ENCODE measurements at places on chromosomes 1 and 21. TPM values are rescaled to one million over a fixed set of nuclear protein-coding genes. Genes with fewer than 3 reads are reported as not detected.

GRCh38 chr1:212712451-212713303 lies 13.0 kb upstream of the BATF3 start:
- H3K27me3 ChIP-seq, result no peaks in the 10 kb centered on the region
- H3K4me3 ChIP-seq, result no peak overlapping the region
- no peaks in the 10 kb centered on the region for H3K36me3 ChIP-seq
- H3K4me1 ChIP-seq, result no peaks in the 10 kb centered on the region
- no peak for DNase-seq

DNA sequence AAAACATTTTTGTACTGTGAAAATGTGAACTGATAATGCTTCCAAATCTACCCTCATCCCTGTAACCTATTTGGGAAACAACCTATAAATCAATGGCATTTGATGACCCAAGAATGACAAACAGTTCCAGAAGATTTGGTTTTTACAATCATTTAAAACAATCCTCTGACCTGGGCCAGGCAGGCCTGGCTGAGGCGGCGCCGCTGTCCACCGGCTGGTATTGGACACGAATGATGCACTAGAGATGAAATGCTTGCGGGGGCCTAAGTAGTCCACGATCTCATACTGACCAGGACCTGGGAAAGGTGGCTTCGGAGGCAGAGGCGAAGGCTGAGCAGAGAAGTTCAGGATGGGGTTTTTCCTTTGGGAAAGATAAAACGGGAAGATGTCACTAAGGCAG lies 41.5 kb downstream of the GRHL3 start:
- H3K4me3 ChIP-seq, result no peak overlapping the region
- no peak for DNase-seq
- H3K27me3 ChIP-seq, result no peaks in the 10 kb centered on the region
- H3K36me3 ChIP-seq, result no peaks in the 10 kb centered on the region
- no peaks in the 10 kb centered on the region for H3K4me1 ChIP-seq

- H3K27ac ChIP-seq, result no peak overlapping the region
- no peak overlapping the region for H3K4me3 ChIP-seq
Measured at GRCh38 chr1:171803045-171803444, 21.6 kb downstream of the METTL13 start.

DNA sequence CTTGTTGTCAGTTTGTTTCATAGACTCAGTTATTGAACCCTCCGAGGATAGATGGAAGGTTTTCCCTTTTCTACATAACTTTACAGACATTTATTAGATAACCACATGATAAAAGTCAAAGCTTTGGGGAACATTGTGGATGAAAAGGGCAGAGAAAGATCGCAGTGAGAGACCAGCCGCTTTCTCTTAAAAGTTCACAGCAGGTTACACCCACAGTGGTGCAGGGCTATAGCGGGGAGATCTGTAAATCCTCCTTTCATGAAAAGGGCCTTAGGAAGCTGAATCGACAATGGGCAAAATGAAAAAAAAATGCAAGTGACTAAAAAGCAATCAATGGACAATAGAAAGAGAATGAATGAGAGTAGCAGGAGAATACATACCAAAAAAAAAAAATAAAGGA lies 218.6 kb downstream of the GRIK1 start:
- no peaks in the 10 kb centered on the region for H3K36me3 ChIP-seq
- DNase-seq, result no peak
- H3K4me1 ChIP-seq, result no peaks in the 10 kb centered on the region
- H3K27ac ChIP-seq, result no peak overlapping the region

DNA sequence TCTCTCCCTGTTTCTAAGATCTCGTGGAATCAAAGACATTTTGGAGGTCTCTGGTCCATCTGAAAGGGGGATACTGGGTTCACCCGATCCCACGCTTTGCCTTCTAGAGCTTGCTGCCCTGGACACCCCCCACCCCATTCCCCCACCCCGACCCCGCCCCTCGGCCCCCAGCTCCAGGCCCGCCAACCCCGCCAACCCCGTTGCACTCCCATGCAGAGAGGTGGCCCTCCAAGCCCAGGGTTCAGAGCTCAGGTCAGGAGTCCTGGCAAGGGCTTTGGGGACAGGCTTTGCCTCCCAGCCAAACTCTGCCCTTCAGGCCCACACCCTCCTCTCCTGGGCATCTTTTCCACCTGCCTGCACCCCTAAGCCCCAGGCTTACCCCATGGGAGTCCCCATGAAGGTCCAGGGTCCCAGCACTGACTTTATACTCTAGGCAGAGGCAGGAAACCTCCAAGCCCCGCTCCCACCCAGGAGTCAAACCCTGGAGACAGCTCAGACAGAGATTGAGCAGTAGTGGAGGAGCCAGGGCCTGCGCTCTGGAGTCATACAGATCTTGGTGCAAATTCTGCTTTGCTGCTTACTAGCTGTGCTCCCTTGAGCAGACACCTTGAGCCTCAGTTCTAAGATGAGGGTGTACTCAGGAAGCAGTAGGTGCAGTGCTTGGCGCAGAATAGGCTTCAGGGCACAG lies 155.9 kb downstream of the FOXD2 start:
- H3K27me3 ChIP-seq, result no peaks in the 10 kb centered on the region
- H3K36me3 ChIP-seq, result no peaks in the 10 kb centered on the region
- peak overlapping the region; percentile 60 for H3K4me3 ChIP-seq
- H3K27ac ChIP-seq, result no peak overlapping the region
- peaks cover 17% of the 10 kb centered on the region for H3K4me1 ChIP-seq

- no peaks in the 10 kb centered on the region for H3K36me3 ChIP-seq
- H3K27me3 ChIP-seq, result no peaks in the 10 kb centered on the region
- no peaks in the 10 kb centered on the region for H3K4me1 ChIP-seq
- H3K27ac ChIP-seq, result no peak overlapping the region
- no peak for DNase-seq
- no peak overlapping the region for H3K4me3 ChIP-seq
Measured at GRCh38 chr1:183379951-183380350, 38.2 kb downstream of the NMNAT2 start.

GRCh38 chr1:37556712-37557196 lies at the start of gene DNALI1:
TSS of gene DNALI1 (plus strand) at chr1:37556940. CDS start at chr1:37556995, 55 bp downstream.
- H3K4me3 ChIP-seq, result peak within 1 kb of the TSS; percentile 65
- H3K36me3 ChIP-seq, result peaks cover 3% of the 10 kb centered on the region
- DNase-seq, result peak; percentile 49
- H3K4me1 ChIP-seq, result peaks cover 31% of the 10 kb centered on the region
- H3K27me3 ChIP-seq, result no peaks in the 10 kb centered on the region
- H3K27ac ChIP-seq, result peak within 1 kb of the TSS; percentile 46

DNA sequence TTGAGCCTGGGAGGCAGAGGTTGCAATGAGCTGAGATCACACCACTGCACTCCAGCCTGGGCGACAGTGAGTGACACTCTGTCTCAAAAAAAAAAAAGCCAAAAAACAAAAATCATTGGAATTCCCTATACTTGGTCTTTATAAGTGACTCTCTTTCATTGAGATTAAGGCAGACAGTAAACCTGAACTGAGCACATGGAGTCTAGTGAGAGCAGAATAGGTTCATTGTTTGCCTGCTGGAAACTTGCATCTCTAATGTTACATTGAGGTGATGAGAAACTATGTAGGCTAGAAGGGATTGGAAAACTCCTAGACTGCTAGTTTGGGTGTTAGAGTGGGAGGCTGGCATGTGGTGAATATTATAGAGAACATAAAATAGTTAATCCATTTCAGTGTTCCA lies 25.4 kb downstream of the MAST2 start:
- no peaks in the 10 kb centered on the region for H3K27me3 ChIP-seq
- H3K27ac ChIP-seq, result no peak overlapping the region
- peaks cover 6% of the 10 kb centered on the region for H3K36me3 ChIP-seq
- no peak for DNase-seq
- no peaks in the 10 kb centered on the region for H3K4me1 ChIP-seq

GRCh38 chr1:46603481-46603857 lies 599 bp downstream of the MKNK1 start:
- H3K27me3 ChIP-seq, result no peaks in the 10 kb centered on the region
- peak overlapping the region; percentile 78 for H3K27ac ChIP-seq
- peaks cover 27% of the 10 kb centered on the region for H3K4me1 ChIP-seq

- H3K27ac ChIP-seq, result peak within 1 kb of the TSS; percentile 92
- peaks cover 51% of the 10 kb centered on the region for H3K4me1 ChIP-seq
- no peaks in the 10 kb centered on the region for H3K36me3 ChIP-seq
- peak within 1 kb of the TSS; percentile 94 for H3K4me3 ChIP-seq
- DNase-seq, result peak; percentile 70
Measured at GRCh38 chr1:31938184-31938975, at the start of gene PTP4A2. TSS of gene PTP4A2 (minus strand) at chr1:31938368. CDS start at chr1:31919065, 19,303 bp downstream.

The CELA2A gene
- total RNA-seq, result not detected

GRCh38 chr1:181386340-181386739 lies 97.0 kb upstream of the CACNA1E start:
- no peak for DNase-seq
- no peaks in the 10 kb centered on the region for H3K27me3 ChIP-seq
- H3K4me1 ChIP-seq, result no peaks in the 10 kb centered on the region
- no peaks in the 10 kb centered on the region for H3K36me3 ChIP-seq
- no peak overlapping the region for H3K27ac ChIP-seq

- no peak overlapping the region for H3K27ac ChIP-seq
- DNase-seq, result no peak
- no peaks in the 10 kb centered on the region for H3K4me1 ChIP-seq
- H3K36me3 ChIP-seq, result no peaks in the 10 kb centered on the region
Measured at GRCh38 chr1:222989443-222989842, 153.6 kb downstream of the TLR5 start.
